Activated naive CD4-positive, alpha-beta T cell treated with anti-CD3 and anti-CD28 coated beads, Interleukin-2, amount 50 U/mL, for 72 hours (primary cell): ENCODE measurements at places on chromosomes 16 and 17.
A peak's percentile ranks its signal among the peaks of the same experiment; 100 is the strongest.

- DNase-seq: no peak
Observed at GRCh38 chr16:29770250-29770929, 7.7 kb upstream of the ZG16 start.

GRCh38 chr17:50488880-50489279, 10.2 kb downstream of the RSAD1 start:
- no peak for DNase-seq

GRCh38 chr17:39036009-39036408, 68.8 kb upstream of the FBXO47 start:
- DNase-seq: no peak

DNA sequence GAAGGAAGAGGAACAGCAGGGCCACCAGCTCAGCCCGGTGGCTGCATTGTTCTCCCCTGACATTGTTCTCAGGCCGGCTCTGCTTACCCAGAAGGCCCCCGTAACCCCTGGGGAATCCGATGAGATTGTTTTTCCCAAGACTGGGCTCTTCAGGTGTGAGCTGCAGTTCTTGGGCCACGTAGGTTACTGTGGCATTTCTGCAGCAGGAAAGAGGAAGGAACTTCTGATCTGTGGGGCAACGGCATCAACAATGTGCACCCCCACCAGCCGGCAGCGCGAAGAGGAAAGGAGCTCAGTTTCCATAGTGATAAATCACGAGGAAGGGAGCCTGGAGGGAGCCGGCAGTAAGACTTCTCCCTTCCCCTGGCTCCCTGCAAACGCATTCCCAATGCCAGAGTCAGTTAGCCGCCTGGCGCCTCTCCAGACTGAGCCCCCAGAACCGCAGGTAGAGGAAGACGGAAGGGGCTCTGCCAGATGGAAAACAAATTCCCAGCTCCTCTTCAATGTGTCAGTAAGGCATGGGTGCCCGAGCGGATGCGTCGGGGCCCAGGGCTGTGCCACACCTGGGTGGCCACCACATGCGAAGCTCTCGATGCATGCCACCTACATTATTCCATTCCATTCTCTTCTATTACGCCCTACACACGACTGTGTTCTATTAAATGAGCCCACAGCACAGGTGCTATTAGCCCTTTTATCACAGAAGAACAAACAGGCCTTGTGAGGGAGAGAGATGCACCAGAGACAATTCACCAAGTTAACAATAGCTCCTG, 21.5 kb upstream of the PECAM1 start:
- no peak for DNase-seq

- DNase-seq: peak; percentile 43
Observed at GRCh38 chr16:31455601-31456314, 3.5 kb upstream of the ARMC5 start.

DNA sequence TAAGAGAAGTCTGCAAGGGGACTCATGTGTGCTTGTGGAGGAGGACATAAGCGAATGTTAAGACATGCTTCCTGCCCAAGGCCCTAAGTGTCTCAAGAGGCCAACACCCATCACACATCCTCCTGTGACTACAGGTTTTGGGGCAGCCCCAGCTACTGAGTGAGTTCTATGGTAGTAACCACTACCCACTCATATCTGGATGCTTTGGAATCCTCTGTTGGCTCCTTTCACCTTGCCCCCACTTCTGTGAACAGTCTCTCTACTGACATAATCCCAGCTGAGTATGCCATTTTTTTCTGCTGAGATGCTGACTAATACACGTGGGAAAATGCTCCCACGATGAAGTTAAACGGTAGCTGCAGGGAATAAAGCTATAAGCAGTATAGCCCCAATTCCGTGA, 153.5 kb downstream of the VPS53 start:
- DNase-seq: peak; percentile 33

- no peak for DNase-seq
Observed at GRCh38 chr16:55901566-55902217, 26.5 kb upstream of the CES5A start.

- DNase-seq: no peak
Observed at GRCh38 chr16:88366032-88366703, 16.6 kb upstream of the ZNF469 start.

- no peak for DNase-seq
Observed at GRCh38 chr17:45160447-45161287, 1.0 kb upstream of the HEXIM2 start.

DNA sequence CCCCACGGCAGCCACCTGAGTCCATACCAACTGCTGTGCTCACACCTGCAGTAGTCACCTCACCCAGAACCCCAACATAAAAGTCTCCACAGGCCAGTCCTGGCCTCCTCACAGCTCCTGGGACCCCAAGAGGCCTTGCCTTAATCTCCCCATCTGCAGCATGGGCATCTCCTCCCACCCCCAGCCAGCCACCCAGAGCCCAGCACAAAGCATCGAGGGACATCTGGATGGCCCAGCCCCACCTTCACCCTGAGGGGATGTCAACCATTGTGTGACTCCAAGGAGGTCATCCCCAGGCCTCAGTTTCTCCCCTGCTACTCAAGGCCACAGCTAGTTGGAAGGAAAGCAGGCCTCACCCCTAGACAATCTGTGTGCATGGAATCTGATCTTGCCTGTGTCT, 1775.3 kb downstream of the TP53TG3F start:
- no peak for DNase-seq

DNA sequence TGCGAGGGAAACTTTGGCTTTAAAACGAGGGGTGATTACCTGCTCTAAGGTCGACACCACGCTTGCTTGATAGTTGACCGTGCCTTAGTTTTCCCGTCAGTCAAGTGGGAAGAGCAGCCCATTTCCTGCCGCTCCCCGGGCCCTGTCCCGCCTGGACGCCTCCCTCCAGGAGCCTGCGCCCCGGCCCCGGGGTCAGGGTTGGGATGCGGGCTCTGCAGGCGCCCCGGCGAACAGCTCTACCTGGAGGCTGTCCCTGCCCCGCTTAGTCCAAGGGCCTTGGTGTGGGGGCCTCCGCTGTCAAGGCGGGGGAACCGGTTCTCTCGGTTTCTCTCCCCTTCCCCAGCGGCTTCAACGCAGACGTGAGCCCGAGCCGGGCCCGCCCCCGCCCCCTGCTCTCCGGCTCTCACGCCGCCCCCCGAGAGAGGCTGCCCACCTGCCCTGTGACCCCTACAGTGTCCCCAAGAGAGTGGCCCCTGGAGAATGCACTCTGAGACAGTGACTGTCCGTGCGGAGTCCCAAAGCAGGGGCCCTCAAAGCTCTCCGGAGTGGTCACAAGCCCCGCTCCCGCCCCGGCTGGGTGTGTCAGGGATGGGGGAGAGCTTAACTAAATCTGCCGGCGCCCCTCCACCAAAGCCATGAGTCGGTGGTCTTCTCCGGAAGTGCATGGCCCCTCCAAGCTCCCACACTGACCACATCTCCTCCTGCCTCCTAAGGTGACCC, 117.4 kb upstream of the SMURF2 start:
- DNase-seq: peak; percentile 55

DNA sequence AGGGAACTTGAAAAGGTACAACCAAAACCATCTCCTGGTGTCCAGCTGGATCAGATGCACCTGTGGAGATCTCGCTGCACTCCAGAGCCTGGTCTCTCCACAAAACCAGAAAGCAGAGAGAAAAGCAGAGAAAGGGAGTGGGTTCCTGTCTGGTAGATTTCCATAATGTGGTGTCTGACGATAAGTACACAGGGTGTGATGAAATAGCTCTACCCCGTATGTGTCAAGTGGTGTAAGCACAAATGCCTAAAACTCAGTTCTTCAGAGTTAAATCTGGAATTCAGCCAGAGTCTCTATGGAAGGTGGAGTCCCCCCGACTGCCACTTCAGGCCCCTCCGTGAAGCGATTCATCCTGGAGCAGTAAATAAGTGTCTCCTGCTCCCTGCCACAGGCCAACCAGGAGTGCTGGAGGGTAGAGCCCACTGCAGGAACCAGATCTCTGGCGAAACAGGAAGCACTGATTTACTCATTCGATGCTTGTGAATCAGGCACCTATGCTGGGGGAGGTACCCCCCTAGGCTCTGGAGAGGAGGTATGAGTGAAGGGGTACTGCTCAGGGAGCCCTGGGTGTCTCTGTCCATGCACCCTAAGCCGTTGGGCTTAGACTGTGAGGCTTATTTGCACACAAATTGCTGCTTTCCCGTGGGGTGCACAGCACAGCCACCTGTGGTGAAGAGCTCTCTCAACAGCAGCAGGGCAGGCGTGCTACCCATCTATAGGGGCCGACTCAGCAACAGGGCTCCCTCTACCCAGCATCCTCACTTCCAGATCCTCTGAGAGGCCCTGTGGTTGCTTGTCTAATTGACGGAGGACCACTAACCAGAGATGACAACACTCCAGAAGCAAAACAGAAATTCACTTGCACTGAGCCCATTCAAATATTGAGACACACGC, 97.1 kb upstream of the MYOCD start:
- no peak for DNase-seq

DNA sequence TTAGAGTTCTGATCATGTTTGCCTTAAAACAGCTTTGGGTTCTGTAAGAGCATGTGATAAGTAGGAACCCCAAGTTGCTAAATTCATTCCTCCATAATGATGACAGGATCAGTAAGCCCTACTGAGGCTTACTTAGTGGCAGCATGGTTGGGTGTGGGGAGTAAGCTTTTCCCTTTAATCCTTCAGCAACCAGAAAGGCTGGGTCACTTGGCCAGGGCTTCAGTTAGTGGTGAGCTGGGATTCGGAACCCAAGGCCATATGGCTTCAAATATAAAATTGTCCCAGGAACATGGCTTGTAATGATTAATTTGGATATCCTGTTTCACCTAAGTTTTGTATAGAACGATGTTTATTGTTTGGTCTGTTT, 850 bp downstream of the GINS3 start:
- no peak for DNase-seq
